Putamen (tissue), 1 donor: ENCODE measurements at places on chromosomes 12 and 14.

- no peak for DNase-seq
These were observed 27.0 kb downstream of the GPR135 start for GRCh38 chr14:59438195-59438647.

GRCh38 chr12:120538281-120539156 is 4.4 kb downstream of the RNF10 start:
- no peak for DNase-seq

GRCh38 chr12:2212537-2212936 is 159.8 kb downstream of the CACNA1C start:
- DNase-seq: no peak

- DNase-seq: no peak
These were observed 17.8 kb downstream of the OTUB2 start for GRCh38 chr14:94043756-94044475.

DNA sequence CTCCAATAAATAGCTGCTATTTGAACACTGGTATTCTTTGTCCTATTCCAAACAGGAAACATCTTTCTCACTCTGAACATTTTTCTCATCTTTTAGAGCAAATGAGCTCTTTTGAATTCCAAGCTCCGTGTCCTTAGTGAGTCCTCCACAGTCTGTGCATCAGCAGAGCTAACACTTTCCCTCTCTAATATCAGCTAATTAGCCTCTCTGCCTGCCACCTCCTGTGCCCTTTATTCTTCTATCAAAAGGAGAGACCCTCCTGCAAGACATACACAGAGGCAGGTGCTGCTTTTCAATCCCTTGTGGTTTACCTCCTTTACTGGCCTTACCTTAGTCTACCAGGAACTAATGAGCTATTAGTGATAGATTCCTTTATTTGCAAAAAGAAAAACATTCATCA is 178.5 kb downstream of the SLC35F4 start:
- no peak for DNase-seq

DNA sequence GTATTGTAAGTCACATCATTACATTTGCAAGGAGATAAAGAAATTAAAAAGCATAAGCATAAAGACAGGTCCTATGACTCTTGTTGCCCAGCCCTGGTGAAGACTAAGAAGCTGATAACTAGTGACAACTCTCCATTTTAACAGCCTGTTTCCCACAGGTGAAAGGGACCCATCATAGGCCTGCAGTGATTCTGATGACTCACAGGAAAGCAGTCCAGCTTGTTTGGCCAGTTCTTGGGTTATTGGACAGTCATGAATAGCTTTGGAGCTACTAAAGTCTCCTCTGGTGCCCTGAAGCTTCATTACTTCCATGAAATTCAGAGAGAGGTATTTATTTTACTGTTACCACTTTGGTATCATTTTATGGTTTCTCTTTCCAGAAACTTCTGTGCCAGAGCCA is 55.5 kb upstream of the DYRK2 start:
- no peak for DNase-seq

- no peak for DNase-seq
These were observed 462 bp downstream of the SRP54 start for GRCh38 chr14:34983148-34983760.

DNA sequence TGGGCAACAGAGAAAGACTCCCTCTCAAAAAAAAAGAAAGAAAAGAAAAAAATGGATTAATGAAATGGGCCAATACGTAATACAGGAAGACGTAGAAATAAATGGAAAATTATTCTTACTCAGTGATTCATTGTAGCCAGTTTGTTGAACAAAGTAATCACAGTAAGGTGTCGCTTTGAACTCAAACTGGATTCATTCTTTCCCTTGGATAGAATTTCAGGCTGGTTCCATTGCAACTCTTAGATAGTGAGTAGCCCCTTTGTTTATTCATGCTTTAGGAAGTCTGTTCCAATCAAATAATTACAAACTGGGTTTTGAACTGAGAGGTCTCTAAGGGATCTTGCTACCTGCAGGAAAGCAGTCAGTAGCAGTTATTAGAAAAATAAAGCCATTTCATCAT is 42.3 kb upstream of the PAPOLA start:
- DNase-seq: no peak

- DNase-seq: no peak
These were observed 3.7 kb downstream of the MAX start for GRCh38 chr14:65098586-65098985.

DNA sequence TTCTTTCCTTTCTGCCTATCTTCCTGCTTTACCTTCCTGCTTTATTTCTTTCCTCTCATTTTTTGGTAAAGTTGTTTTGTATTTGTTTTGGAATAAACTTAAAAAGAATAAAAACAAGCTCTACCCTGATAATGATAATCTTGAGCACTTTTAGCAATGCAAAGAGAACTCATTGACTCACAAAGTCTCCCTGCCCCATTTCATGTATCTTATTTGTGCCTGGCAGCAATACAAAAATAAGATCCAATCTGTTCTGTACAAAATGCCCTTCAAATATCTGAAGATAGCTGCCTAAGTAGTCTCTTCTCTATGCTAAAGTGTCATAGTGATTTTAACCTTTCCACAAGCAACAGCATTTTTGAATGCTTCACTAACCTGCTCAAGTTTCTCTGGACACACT is 31.1 kb upstream of the ETNK1 start:
- no peak for DNase-seq

DNA sequence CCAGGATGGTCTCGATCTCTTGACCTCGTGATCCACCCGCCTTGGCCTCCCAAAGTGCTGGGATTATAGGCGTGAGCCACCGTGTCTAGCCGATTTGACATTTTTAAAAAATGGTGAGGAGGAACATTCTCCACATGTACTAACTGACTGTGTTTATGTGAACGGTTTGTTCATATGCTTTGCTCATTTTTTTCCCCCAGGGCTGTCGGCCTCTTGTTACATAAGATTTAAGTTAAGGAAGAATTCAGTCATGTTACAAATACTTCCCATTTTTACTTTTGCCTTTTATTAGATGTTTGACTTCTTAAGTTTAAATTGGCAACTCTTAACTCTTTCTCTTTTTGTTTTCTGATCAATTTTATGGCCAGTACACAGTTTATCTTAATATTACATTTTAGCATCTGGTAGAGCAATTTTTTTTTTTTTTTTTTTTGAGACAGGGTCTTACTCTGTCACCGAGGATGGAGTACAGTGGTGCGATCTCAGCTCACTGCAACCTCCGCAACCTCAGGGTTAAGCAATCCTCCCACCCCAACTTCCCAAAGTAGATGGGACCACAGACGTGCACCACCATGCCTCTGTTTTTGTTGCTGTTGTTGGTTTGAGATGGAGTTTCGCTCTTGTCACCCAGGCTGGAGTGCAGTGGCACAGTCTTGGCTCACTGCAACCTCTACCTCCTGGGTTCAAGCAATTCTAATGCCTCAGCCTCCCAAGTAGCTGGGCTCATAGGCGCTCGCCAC is 9.6 kb downstream of the GNS start:
- no peak for DNase-seq

- no peak for DNase-seq
These were observed 30.4 kb downstream of the DLGAP5 start for GRCh38 chr14:55160989-55161388.

- DNase-seq: no peak
These were observed 55.7 kb downstream of the VRK1 start for GRCh38 chr14:96852823-96853422.

DNA sequence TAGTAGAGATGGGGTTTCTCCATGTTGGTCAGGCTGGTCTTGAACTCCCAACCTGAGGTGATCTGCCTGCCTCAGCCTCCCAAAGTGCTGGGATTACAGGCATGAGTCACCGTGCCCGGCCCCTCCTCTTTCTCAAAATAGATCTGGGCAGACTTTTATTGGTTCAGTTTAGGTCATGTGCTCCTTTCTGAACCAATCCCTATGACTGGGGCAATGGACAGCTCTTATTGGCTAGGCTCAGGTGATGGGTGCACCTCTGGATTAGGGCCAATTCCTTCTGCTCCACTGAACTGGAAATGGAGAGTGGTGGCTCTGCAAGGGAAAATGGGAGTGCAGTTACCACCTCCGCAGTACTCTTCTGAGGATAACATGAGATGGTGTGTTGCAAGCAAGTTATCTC is 6.2 kb upstream of the ATP6V0A2 start:
- DNase-seq: no peak

DNA sequence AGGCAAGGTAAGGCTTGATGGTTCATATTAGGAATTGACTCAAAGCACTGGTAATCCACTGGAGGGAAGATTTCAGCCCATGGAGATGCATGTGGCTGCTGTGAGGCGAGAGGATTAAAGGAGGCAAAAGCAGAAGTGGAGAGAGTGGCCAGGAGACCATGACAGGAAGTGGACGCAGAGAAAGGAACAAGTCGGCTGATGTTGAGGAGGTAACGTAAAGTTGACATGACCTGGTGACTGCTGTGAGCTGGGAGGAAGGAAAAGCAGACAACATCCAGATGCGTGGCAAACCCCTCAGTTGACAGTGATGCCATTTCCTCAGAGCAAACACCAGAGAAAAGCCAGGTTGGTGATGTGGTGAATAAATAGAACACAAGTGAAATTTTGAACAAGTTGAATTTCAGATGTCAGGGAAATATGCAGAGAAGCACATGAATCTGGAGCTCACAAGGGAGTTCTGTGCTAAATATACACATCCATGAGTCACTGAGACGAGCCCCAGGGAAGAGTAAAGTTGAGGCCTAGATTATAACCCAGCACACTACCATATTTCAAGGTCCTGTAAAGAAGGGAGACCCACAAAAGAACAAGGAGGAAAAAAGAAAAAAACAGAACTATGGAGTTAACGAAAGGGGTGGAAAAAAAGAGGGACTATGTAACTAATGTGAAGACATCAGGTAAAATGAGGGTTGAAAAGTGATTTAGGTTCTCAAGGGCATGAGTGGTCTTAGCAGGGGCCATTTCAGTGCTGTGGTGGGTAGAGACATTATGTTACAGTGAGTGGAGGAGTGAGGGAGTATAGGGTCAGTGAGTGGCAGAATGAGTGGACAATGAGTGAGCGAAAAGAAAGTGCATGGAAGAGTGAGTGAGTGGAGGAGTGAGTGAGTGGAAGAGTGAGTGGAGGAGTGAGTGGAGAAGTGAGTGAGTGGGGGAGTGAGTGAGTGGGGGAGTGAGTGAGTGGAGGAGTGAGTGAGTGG is 61.6 kb upstream of the GZMB start:
- peak; percentile 37 for DNase-seq

DNA sequence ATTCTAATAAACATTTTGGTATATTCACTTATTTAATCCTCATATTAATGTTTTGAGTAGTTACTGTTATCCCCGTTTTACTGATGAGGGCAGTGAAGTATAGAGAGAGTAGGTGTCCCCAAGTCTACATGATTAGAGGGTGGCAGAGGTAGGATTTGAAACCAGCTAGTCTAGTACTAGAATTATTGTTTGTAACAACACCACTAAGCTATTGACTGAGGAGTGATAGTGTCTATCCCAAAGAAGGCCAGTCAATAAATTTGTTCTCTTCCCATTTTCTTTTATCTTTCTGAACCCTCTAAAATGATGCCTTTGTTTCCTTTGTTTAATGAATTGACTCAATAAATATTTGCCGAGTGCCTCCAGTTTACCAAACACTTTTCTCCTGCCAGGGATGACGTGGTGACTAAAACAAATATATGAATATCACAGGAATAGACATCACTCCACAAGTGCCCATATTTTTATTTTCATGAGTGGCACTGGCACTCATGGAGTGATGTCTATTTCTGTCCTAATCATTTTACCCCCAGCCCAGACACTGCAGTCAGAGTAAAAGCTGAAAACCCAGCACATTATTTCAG is 247.5 kb downstream of the SLC16A7 start:
- no peak for DNase-seq
